ENCODE measurements at places on chromosomes 6 and 20. TPM values are rescaled to one million over a fixed set of nuclear protein-coding genes. Genes with fewer than 3 reads are reported as not detected.

- peak; percentile 58 for DNase-seq
These were observed 304.4 kb downstream of the PREX1 start for GRCh38 chr20:48523191-48523995.

Gene HLA-DMA
- 104 TPM for total RNA-seq

Gene SLC22A3
- 8.1 TPM for total RNA-seq

Gene CRISP2
- not detected for total RNA-seq

DNA sequence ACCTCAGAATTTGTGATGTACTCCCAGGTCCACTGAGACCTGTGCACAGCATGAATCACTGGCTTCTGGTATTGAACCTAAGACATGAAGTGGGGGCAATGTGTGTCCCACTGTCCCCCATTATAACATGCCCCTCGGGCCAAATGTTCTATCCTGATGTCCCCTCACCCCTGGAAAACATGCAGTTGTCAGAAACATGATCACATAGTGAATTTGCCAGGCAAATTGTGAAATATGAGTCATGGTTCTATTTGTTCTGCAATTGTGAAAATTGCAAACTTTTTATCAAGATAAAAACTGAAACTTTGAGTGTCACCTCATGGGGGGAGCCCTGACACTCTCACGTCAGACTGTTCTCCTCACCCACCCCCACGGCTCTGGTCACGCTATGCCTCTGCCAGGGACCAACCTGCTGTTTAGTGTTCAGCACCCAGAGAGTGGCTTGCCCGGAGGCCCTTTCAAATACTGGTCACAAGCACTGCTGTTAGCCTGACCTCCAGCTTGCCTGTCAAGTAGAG, 305.3 kb downstream of the CLIC5 start:
- peak; percentile 17 for DNase-seq

Gene PAX1
- total RNA-seq: not detected

- DNase-seq: no peak
These were observed 30.4 kb upstream of the STXBP5 start for GRCh38 chr6:147173675-147174308.

Gene LY6G6F
- not detected for total RNA-seq

Gene ANGPT4
- total RNA-seq: not detected

DNA sequence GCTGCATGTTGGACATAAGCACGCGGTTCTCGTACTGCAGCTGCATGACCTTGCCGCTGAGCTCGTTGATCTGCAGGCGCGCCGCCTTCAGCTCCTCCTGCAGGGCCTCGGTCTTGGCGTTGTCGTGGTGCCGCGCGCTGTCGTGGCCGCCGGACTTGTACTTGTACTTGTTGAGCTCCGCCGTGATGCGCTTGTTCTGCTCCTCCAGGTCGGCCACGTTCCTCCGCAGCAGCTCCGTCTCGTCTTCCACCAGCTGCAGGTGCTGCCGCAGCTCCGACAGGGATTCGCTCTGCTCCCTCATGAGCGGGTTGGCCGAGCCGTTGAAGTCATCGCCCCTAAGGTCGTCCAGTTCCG, 16.6 kb upstream of the KIAA0408 start:
- no peak for DNase-seq

Gene TCP11
- not detected for total RNA-seq

Gene ALDH8A1
- 1.5 TPM for total RNA-seq

GRCh38 chr6:53938810-53939209, 144.0 kb downstream of the LRRC1 start:
- no peak for DNase-seq

Gene TTLL9
- not detected for total RNA-seq

- DNase-seq: no peak
These were observed 225.0 kb upstream of the TENT5A start for GRCh38 chr6:81977486-81977885.

GRCh38 chr6:112603726-112604125, 256.6 kb downstream of the RFPL4B start:
- no peak for DNase-seq

DNA sequence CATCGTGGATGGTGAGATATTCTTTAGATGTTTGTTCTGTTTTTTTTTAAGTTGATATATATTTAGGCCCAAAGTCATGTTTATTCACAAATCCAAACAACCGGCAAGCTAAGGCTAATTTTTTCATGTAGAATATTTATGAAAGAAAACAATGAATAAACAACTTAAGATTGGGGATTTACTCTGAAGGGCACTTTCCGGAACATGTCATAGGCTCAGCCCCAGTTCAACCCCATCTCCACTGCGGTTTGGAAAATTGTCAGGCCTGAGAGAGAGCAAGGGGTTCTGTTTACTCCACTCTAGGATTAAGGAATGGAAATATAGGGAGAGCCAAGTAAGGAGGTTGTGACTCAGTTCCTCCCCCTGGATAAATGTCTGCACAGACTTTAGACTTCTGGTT, 18.3 kb downstream of the RPS6KA2 start:
- no peak for DNase-seq

DNA sequence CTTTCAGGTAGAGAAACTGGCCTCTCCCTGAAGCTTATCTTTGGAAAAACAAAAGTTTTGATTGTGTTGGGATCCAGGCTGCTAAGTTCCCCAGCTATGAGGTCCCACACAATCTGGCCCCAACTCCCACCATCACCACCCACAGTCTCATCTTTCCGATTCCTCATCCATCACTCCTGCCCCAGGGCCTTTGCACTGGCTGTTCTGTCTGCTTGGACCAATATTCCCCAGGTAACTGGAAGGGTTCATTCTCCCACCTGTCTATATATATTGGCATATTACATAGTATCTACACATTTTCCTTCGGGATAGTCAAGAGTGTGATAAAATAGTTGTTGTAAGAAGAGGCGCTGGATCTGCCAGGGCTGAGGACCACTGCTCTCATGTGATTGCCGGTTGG, 52.0 kb downstream of the CPNE5 start:
- DNase-seq: no peak

DNA sequence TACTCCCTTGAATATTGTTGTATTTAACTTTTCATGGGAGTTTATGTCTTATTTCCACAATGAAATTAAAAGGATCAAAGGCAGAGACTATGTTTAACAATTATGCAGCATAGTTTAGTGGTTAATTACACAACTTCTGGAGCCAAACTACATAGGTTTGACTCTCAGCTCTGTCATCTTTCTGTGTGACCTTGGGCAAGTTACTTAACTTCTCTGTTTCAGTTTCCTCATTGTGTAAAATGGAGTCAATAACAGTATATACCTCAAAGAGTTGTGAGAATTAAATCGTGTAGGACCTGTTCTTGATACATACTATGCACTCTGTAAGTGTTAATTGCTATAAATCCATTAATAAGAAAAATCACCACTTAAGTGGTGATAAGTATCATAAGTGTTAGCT, 48.3 kb downstream of the BTBD9 start:
- no peak for DNase-seq

DNA sequence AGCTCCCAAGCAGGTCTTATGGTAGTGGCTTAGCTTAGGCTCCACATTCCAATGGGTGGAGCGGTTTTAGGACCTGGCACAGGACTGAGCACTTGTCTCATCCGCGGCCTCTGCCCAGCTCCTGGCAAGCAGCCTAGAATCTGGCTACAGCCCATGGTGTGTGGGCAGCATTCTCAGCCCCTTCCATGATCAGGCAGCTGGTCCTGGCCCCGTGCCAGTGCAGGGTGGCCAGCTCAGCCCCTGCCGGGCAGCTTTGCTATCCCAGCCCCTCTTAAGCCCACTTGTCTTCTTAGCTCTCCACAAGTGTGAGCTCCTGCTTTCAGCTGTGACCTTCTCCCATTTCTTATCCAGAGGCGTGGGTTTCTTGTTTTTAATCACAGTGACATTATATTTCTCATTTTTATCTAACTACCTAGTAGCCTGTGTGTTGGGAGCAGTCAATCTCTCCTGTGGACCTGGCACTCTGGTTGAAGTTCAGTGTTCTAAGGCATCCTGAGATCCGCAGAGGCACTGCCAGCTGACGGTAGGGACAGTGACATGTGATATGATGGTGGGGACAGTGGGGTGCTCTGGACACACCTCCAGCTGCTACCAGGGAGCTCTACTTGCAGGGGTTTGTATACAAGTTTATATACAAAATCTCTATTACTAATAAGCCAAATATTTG, 119.9 kb upstream of the PRND start:
- DNase-seq: peak; percentile 61

DNA sequence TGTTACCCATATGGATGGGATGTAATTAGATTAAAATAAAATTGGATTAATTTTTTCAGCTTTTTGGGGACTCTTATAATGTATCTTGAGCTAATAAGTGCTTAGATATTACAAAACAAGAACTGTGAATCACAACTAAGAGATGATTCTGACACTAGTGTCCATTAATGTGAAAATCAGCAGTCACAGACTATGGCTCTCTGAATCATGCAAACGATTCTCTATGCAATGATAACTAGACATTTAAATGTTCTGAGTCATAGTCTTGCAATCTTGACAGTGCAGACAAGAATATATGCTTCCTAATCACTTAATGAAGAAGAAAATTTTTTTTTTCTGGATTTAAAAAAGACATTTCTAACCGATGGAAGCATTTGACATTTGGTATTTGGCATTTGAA, 82.2 kb upstream of the OPRM1 start:
- no peak for DNase-seq

Gene CNR1
- total RNA-seq: 0.31 TPM

DNA sequence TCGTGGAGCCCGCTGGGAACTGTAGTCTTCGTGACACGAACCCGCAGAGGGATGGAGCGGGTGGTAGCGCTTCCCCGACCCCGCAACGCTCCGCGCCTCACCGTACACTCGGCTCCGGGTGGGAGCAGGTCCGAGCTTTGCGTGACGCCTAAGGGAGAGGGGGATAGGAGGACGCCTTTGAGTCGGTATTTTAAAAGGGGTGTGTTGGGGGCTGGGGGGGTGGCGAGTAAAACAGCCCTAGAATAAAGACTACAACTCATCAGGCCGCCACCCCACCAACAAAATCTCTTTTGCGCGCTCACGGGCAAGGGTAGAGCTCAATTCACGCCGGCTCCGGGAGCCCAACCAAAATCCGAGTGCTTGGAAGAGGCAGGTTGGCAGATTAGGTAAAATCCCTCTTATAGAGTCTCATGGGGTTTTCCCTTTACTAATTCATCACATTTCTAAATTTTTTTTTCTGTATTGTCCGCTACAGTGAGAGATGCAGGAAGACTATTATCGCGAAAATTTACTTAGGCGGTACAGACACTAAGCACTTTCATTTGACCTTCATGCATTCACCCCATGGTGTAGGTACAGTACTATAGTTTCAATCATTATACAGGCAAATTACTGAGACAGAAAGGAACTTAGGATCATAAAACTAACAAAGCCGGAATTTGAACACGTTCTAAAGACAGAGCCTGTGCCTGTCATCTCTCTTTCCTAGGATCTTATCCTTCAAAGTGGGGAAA, 706 bp upstream of the SNX14 start:
- DNase-seq: no peak

GRCh38 chr6:16731478-16732051, 29.7 kb downstream of the ATXN1 start:
- DNase-seq: no peak
